ENCODE measurements at places on chromosomes 4 and X. TPM values are rescaled to one million over a fixed set of nuclear protein-coding genes. Genes with fewer than 3 reads are reported as not detected.

The NDUFA1 gene
- total RNA-seq = 46.4 TPM

- no peak overlapping the region for H3K4me3 ChIP-seq
- H3K36me3 ChIP-seq = no peaks in the 10 kb centered on the region
- H3K27ac ChIP-seq = no peak overlapping the region
- no peaks in the 10 kb centered on the region for H3K27me3 ChIP-seq
- DNase-seq = no peak
Measured at GRCh38 chr4:142523111-142523510, 323.0 kb downstream of the INPP4B start.

DNA sequence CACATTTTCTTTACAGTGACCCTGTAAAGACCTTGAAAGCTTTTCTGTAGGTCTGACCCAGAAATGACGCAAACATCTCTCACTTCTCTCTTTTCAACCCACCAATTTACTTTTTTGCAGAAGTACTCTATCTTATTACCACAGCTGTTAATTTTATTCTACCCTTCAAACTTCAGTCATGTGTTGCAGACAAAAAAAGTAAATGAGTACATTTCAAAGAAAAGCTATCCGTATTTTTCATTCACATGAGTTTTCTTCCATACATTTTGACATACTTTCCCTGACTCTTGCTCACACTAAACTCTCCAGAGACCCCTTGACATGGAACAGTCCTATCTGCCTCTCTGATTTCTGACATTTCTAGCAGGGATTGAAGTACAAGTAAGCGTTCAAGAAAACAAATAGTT lies 51.7 kb downstream of the SLC7A11 start:
- H3K4me3 ChIP-seq = no peak overlapping the region
- H3K27ac ChIP-seq = no peak overlapping the region
- peaks cover 9% of the 10 kb centered on the region for H3K4me1 ChIP-seq

The GYPE gene
- 2.5 TPM for total RNA-seq

The BTK gene
- not detected for total RNA-seq

DNA sequence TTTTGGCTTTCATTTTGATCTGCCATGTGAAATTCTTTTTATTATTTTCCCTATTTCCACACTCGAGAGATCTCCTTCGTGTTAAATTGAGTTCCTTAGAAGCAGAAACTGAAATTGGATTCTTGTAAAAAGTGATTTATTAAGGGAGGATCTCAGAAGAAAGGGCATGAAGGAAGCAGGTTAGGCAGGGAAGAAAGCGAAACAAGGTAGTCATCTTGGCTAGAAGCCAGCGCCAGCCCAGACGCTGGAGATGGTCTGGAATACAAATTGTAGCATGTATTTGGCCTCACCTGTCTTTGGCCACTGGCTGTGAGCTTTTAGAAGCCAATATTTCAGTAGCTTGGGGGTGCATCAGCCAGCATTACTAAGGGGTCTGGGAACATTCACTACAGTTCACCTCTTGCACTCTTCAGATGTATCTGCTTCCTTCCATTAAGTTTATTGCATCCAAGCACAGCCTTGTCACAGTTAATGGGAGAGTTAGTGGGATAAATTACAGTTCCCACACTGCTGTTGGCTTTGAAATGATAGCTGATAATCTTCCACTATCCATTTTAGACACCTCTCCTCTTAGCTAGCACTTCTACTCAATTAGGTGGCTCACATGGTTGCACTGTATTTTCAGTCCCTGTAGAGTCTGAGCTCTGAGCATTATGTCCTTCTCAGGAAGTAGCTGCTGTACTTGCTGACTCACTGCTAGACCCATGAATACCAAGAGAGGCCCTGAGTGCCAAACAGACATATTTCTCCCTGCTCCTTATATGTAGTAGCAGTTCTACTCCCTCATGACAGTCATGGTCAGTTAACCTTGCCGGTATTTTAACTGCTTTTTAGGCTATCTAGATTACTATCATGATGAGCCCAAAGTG lies 14.6 kb downstream of the GRXCR1 start:
- H3K4me1 ChIP-seq = no peaks in the 10 kb centered on the region
- H3K36me3 ChIP-seq = no peaks in the 10 kb centered on the region
- peak; percentile 6 for DNase-seq
- H3K27me3 ChIP-seq = no peaks in the 10 kb centered on the region

GRCh38 chr4:122045533-122045932 lies 93.7 kb upstream of the TRPC3 start:
- peaks cover 7% of the 10 kb centered on the region for H3K4me1 ChIP-seq
- no peaks in the 10 kb centered on the region for H3K36me3 ChIP-seq
- DNase-seq = peak; percentile 92
- H3K27ac ChIP-seq = no peak overlapping the region

DNA sequence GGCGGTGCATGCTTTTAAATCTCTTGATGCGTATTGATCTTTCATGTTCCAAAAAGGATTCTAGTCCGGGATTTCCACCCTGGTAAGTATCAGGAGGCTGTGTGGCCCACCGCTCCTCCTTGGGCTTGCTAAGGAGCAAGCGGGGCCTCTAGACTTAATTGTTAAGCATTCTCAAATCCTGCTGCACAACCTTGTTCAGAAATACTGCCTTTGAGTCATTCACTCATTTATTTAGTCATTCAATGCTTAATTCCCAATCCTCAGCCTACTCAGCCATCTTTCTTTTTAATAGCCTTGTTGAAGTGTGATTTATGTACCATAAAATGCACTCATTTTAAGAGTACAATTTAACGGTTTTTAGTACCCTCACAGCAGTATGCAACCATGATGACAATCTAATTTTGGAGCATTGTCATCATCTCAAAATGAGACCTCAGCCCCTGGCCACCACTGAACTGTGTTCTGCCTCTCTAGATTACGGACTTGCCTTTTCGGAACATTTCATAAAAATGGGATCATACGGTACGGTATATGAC lies 15.6 kb upstream of the SLC2A9 start:
- H3K4me3 ChIP-seq = no peak overlapping the region
- no peaks in the 10 kb centered on the region for H3K27me3 ChIP-seq
- H3K27ac ChIP-seq = no peak overlapping the region
- H3K4me1 ChIP-seq = peaks cover 20% of the 10 kb centered on the region
- H3K36me3 ChIP-seq = no peaks in the 10 kb centered on the region

- H3K4me1 ChIP-seq = no peaks in the 10 kb centered on the region
- H3K27me3 ChIP-seq = no peaks in the 10 kb centered on the region
- H3K27ac ChIP-seq = no peak overlapping the region
- no peaks in the 10 kb centered on the region for H3K36me3 ChIP-seq
- no peak for DNase-seq
Measured at GRCh38 chr4:130183096-130183495, 1087.1 kb downstream of the C4orf33 start.

DNA sequence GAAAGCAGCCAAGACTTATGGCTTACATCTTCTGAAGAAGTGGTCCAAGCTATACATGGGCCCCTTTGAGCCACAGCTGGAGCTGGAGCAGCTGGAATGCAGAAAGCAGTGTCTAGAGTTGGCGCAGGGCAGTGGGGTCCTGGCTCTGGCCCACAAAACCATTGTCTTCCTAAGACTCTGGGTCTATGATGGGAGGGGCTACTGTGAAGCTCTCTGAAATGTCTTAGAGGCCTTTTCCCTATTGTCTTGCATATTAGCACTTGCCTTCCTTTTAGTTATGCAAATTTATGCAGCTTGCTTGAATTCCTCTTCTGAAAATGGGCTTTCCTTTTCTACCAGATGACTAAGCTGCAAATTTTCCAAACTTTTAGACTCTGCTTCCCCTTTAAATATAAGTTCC lies 15.3 kb downstream of the NPY1R start:
- H3K4me3 ChIP-seq = no peak overlapping the region
- no peaks in the 10 kb centered on the region for H3K27me3 ChIP-seq
- no peaks in the 10 kb centered on the region for H3K36me3 ChIP-seq
- no peak for DNase-seq
- no peak overlapping the region for H3K27ac ChIP-seq
- H3K4me1 ChIP-seq = no peaks in the 10 kb centered on the region

GRCh38 chr4:170428929-170429328 lies 339.2 kb upstream of the AADAT start:
- H3K4me3 ChIP-seq = no peak overlapping the region
- DNase-seq = no peak
- H3K4me1 ChIP-seq = no peaks in the 10 kb centered on the region
- no peaks in the 10 kb centered on the region for H3K36me3 ChIP-seq
- H3K27me3 ChIP-seq = no peaks in the 10 kb centered on the region

GRCh38 chr4:62495032-62495431 lies 1294.9 kb downstream of the ADGRL3 start:
- H3K4me1 ChIP-seq = no peaks in the 10 kb centered on the region
- no peak overlapping the region for H3K4me3 ChIP-seq
- H3K36me3 ChIP-seq = no peaks in the 10 kb centered on the region
- no peak for DNase-seq
- no peaks in the 10 kb centered on the region for H3K27me3 ChIP-seq

The MMRN1 gene
- not detected for total RNA-seq

DNA sequence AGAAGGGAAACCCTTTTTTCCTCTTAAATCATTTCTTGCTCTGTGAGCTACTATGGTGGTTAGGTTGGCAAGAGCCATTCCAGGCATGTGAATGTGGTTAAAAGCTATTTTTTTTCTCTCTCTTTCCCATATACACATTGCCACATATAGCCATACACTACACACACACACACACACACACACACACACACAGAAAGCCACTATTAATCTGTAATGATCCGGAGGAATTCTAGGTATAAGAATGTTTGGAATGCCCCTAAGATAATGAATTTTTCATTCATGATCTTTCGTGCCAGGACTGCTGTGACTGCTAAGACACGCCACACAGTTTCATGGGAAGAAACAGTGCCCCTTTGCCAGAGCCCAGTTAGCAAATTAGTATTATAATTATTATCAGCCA lies 21.8 kb upstream of the TLL1 start:
- H3K27me3 ChIP-seq = no peaks in the 10 kb centered on the region
- DNase-seq = no peak
- no peak overlapping the region for H3K27ac ChIP-seq
- no peak overlapping the region for H3K4me3 ChIP-seq
- no peaks in the 10 kb centered on the region for H3K4me1 ChIP-seq
- H3K36me3 ChIP-seq = no peaks in the 10 kb centered on the region

DNA sequence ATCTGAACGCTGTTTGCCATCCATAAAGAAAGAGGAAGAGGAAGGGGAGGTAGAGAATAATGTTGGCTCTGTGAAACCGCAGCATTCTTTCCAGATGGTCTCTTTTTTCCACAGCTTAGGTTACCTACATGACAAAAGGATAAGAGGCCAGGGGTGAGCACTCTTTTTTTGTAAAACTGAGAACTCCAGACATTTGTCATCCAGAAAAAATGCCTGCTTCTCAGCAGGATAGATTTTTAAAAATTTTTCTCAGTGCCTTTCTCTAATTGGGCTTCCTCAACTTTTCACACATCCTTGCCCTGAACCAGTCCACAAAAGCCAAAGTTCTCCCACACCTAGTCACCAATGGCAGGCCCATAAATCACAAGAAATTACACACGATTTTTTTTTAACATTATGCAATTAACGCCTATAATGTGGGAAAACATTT lies 158.1 kb upstream of the TENM3 start:
- no peak overlapping the region for H3K27ac ChIP-seq
- peak; percentile 7 for DNase-seq
- H3K4me3 ChIP-seq = no peak overlapping the region

The EIF2S3 gene
- total RNA-seq = 163 TPM

GRCh38 chr4:24671849-24672248 lies 87.5 kb upstream of the DHX15 start:
- H3K4me1 ChIP-seq = no peaks in the 10 kb centered on the region
- H3K27ac ChIP-seq = no peak overlapping the region
- no peaks in the 10 kb centered on the region for H3K36me3 ChIP-seq
- no peak for DNase-seq
- H3K27me3 ChIP-seq = peaks cover 12% of the 10 kb centered on the region

DNA sequence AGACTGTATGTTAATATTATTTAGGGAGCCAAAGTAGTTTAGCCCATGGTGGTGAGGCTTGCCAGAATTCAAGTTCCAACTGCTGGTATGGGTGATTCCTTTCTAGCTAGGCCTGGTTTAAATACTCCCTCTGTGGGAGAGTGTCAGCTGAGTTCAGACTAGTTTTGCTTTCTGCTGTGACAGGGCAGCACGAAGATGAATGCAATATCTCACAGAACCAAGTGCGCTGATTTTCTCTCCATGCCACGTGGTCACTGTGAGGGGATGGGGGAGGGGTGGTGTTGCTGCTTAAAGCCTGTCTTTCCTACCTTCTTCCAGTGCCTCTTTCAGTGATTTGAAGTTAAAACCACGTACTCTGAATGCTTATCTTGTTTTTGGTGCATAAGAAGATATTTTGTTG lies 445.7 kb upstream of the CXorf51B start:
- no peak for DNase-seq
- no peak overlapping the region for H3K27ac ChIP-seq
- H3K4me3 ChIP-seq = no peak overlapping the region
- no peaks in the 10 kb centered on the region for H3K4me1 ChIP-seq
